ENCODE measurements at places on chromosomes 1 and 21.

- DNase-seq, result no peak
Observed at GRCh38 chr1:34712007-34712688, 42.7 kb upstream of the GJB5 start.

DNA sequence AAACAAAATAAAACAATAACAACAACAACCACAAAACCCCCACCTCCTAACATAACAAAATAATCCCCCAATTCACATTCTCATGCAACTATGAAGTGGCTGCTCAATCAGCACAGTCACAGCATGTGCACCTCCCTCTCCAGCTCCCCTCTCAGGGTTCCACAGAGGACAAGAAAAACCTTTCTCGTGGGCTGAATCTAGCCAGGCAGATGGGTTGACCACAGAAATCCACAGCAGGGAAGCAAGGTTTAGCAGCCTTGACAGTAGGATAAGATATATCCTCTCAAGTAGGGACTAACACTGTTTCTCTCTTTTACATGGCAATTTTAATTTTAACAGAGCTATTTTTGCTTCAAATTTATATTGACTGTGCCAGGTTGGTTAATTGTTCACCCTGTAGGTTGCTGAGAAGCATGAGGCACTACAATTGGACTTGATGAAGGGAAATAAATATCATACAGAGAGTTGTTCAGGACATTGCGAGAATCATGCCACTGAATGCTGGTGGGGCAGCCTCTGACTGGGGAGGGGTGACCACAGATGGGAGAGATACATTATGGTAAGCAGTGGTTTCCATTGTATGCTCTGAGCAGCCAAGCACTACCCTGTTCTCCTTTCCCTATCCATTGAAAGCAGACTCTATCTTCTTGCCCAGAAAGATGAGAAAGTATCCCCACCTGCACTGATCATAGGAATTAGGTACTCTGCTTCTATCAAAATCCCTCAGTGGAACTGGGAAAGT, 535.1 kb downstream of the DPYD start:
- DNase-seq, result no peak

- no peak for DNase-seq
Observed at GRCh38 chr1:196558411-196558810, 49.8 kb downstream of the KCNT2 start.

DNA sequence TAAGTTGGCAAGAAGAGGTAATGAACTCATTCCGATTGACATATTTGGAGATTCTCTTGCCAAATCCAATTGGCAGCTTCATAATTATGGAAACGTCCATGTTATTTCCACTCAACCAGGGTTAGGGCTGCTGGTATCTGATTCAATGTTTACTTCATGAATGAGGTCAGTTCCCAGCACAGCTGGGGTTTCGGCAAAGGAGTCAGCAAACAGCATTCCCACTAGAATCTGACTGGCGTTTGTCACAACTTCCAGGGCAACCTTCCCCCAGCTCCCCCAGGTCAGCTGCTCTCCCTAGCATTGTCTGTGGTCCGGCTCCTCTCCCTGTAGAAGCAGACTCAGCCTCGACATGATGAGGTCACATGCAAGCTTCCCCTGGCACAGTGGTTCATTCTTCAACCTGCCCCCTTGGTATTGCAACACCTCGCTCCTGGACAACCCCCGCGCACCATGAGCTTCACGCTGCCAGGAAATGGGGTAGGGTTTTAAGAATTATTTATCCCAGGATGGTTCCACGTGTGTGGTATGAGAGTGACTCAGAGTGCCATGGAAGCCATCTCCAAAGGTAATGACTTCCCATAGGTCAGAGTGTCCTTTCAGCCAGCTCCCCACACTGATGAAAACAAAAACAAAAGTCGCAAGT, 100.7 kb upstream of the SLC25A33 start:
- no peak for DNase-seq

- DNase-seq, result no peak
Observed at GRCh38 chr1:201625851-201626251, 86.9 kb downstream of the NAV1 start.

DNA sequence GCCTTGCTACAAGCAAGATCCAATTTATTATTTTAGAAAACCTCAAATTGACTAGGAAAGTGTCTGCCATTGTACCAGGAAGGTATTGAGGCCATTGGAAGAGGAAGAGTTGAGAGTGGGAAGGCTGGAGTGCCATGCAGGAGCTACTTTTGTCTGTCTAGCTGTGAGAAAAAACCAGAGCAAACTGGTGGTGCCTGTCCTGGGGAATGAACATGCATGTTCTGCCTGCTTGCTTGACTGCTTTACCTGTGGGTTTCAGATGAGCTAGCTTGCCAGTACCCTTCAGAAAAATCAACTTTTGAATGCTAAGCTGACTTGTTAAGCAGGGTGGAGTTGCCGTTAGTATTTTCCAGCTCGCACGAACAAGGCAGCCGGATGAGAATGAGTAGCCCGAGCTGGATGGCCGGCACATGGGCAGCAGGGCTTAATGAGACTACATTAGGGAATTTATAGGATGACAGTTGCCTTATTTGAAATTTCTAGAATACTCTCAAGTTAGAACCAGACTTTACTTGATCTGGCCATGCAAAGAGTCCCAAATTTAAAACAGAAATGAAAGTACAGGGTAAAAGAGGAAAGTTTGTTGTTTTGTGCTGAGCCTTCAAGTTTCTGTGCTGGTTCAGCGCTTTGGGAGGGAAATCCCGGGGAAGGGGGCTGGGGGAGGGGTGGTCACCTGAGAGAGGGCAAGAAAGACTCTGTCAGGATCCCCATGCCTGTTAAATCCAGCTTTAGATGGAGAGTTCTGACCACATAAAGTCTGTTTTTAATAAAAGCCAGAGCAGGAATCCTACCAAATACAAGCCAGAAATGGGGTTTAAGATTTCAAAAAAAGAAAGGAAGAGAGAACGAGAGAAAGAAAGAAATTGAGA, 29.6 kb upstream of the C1orf105 start:
- no peak for DNase-seq

- no peak for DNase-seq
Observed at GRCh38 chr1:111792249-111792648, 36.5 kb downstream of the DDX20 start.

DNA sequence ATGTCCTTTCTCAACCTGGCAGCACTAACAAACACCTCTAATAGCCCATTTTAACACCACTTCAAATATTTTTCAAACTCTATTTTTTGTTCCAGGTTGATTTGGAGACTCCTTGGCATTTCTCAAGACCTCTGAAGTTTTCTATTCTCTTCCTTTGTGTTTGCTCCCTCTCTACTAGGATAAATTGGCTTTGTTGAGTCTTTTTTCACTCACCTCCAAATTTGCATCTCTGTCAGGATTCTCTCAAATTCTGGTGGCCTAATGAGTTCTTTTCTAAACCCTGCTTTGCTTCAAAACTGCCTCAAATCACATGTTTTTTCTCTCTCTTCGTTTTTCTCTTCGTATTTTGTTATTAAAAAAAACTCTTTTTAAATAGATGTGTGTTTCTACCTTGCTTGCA, 582.2 kb upstream of the ADGRL4 start:
- no peak for DNase-seq

GRCh38 chr1:152048416-152049009, 11.7 kb upstream of the S100A11 start:
- no peak for DNase-seq

GRCh38 chr1:31704271-31705079, 658 bp upstream of the COL16A1 start:
- no peak for DNase-seq

DNA sequence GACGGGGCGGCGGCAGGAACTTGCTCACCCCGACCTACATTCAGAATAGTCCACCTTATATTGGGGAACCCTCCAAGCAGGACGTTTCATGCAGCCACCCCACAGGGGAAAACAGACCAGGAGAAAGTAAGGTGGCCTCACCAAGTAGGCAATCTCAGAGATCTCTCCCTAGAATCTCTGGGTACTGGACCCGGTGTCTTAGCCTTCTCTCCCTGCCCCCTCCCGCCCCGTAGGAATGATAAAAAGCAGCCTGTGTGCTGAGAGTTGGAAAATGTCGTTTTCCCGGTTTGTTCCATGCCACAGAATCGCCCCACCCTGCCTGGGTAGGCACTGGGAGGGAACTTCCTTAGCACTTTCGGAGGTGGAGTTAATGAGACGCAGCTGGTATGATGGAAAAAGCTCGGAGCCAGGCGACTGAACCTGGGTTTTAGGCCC, 789 bp upstream of the PTPN14 start:
- DNase-seq, result no peak

DNA sequence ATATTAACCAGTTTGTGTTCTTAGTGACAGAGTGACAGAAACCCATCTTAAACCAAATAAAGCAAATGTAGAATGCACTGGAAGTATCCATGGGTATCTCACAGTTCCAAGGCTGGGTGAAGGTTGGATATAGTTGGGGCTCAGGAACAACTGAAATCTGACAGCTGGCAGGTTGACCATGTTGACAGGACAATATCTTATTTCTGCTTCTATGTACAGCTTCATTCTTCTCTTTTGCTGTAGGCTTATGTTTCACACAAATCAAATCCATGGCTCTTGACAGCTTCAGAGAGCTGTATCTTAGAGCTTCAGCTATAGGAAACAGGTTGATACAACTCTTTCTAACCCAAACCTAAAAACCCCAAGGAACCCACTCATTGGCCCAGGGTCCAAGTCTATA, 34.3 kb upstream of the FGGY start:
- no peak for DNase-seq

- no peak for DNase-seq
Observed at GRCh38 chr1:248813546-248813945, 12.2 kb downstream of the SH3BP5L start.

- no peak for DNase-seq
Observed at GRCh38 chr1:48761986-48762385, 14.7 kb downstream of the BEND5 start.

- no peak for DNase-seq
Observed at GRCh38 chr21:41245509-41246135, 71.0 kb upstream of the FAM3B start.

GRCh38 chr1:157562515-157562914, 10.2 kb upstream of the FCRL5 start:
- DNase-seq, result no peak

- DNase-seq, result no peak
Observed at GRCh38 chr1:86184426-86184825, 27.9 kb upstream of the COL24A1 start.

- DNase-seq, result no peak
Observed at GRCh38 chr1:47187926-47188250, 1.9 kb downstream of the PDZK1IP1 start.

- DNase-seq, result no peak
Observed at GRCh38 chr1:47780469-47780995, 216.7 kb downstream of the TRABD2B start.

DNA sequence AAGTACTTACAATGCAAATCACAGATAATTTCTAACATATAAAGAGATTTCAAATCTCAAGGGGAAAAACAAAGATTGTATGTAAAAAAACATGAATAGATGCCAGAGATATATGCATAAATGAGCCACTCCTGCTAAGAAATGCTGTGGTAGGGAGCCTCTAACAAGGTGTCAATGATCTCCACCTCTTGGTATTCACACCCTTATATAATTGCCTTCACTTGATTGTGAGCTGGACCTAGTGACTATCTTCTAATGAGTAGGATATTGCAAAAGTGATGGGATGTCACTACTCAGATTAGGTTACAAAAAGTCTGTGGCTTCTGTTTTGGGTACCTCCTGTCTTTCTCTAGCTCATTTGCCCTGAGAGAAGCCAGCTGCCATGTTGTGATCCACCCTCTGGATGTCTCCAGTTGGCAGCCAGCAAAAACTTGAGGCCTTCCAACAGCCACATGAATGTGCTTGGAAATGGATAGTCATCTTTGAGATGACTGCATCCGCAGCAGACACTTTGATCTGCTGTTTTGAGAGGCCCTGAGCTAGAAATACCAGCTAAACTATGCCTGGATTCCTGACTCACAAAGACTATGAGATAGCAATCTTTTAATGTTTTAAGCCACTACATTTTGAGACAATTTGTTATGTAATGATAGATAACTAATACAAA, 196.1 kb upstream of the FGGY start:
- DNase-seq, result no peak

- no peak for DNase-seq
Observed at GRCh38 chr21:45330075-45330781, 42.5 kb upstream of the POFUT2 start.

- DNase-seq, result peak; percentile 11
Observed at GRCh38 chr1:214332946-214333798, 52.2 kb downstream of the SMYD2 start.

DNA sequence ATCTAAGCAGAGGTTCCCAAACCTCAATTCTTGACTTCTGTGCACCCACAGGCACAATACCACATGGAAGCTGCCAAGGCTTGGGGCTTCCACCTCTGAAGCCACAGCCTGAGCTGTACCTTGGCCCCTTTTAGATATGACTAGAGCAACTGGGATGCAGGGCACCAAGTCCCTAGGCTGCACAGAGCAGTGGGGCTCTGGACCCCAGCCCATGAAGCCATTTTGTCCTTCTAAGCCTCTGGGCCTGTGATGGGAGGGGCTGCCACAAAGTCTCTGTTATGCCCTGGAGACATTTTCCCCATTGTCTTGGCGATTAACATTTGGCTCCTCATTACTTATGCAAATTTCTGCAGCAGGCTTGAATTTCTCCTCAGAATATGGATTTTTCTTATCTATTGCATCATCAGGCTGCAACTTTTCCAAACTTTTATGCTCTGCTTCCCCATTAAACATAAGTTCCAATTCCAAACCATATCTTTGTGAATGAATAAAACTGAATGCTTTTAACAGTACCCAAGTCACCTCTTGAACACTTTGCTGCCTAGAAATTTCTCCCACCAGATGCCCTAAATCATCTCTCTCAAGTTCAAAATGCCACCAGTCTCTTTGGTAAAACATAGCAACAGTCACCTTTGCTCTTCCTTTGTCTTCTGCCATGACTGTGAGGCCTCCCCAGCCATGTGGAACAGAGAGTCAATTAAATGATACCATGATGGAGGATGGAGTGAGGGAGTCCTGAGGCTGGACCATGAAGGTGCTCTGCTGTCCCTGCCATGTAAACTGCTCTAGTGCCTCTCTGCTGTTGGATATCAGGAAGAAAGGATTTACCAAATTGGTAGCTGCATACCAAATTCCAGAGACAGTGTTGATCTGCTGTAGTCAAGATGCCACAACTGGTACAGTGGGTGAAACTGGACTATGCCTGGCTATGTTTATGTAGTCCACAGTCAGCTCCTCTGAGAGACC, 37.6 kb downstream of the RUNX3 start:
- no peak for DNase-seq

GRCh38 chr1:163054181-163054591, 15.0 kb upstream of the RGS4 start:
- DNase-seq, result no peak

GRCh38 chr1:68969441-68969840, 472.6 kb upstream of the DEPDC1 start:
- DNase-seq, result no peak

All from activated T-cell treated with anti-CD3 and anti-CD28 coated beads for 24 hours (primary cell).